Bronchial epithelial cell (primary cell): ENCODE measurements at places on chromosomes 4 and X. TPM values are rescaled to one million over a fixed set of nuclear protein-coding genes. Genes with fewer than 3 reads are reported as not detected.

The ADH1C gene
- 0.26 TPM in 1 of 2 replicates, not detected in the other for total RNA-seq

The GJB1 gene
- total RNA-seq: 0.13 TPM in 1 of 2 replicates, not detected in the other

The FAM193A gene
- 6.6 and 7.6 TPM in 2 replicates for total RNA-seq

The SPATA4 gene
- total RNA-seq: under 0.01 and 0.13 TPM in 2 replicates

The MAGEB2 gene
- not detected in 2 replicates for total RNA-seq

The TCEAL1 gene
- total RNA-seq: 10.5 and 11.3 TPM in 2 replicates

The IGFBP7 gene
- total RNA-seq: 89.9 and 92.9 TPM in 2 replicates

The RHOXF2 gene
- not detected in 2 replicates for total RNA-seq

The AMER1 gene
- total RNA-seq: 1.5 and 1.6 TPM in 2 replicates

The SLIT2 gene
- total RNA-seq: 0.79 and 1.9 TPM in 2 replicates

The GABRQ gene
- under 0.01 and 0.13 TPM in 2 replicates for total RNA-seq

The COL4A6 gene
- 21.1 and 23.4 TPM in 2 replicates for total RNA-seq

The TMEM31 gene
- total RNA-seq: not detected in 2 replicates

The CD99 gene
- total RNA-seq: 51.2 and 57.9 TPM in 2 replicates
